Stimulated activated CD4-positive, alpha-beta T cell treated with anti-CD3 and anti-CD28 coated beads, TNF-alpha, amount 100 ng/mL, for 24 hours (primary cell): ENCODE measurements at places on chromosomes 4 and X.

DNA sequence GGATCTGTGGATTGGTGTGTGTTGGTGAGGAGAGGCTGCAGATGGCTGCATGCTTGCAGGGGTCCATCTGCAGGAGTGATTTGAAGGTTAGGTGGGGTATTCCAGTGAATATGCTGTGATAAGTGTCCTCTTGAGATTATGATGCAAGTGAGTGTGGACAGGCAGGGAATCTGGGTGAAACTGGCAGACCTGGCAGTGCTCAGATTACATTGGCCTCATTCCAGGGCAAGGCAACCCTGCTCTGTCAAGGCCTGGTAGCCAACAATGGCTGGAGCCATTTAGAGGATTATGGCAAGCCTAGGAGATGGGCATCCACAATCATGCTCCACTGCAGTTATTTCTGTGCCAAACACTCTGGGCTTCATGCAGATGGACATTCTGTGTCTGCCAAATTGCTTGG is 113.9 kb downstream of the RTL3 start:
- no peak for DNase-seq

DNA sequence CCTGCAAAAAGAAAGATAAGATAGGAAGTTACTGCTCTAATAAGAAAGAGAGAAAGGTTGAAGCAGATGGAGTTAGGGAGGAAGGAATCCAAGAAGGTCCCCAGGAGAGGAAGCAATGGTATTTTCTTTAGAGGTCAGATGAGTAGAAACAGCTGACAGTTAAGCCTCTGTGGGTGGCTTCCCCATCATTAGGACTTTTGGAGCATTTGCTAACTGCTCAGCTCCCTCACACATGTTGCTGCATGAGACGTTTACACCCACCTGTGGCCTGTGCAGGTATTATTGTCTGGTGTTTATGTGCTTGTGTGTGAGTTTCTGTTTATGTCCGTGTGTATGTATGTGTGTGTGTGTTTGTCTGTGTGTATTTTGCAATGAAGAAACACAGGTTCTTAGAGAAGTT is 346.8 kb downstream of the RAB28 start:
- no peak for DNase-seq

- DNase-seq: no peak
Measured at GRCh38 chr4:24209906-24210305, 320.1 kb upstream of the PPARGC1A start.

DNA sequence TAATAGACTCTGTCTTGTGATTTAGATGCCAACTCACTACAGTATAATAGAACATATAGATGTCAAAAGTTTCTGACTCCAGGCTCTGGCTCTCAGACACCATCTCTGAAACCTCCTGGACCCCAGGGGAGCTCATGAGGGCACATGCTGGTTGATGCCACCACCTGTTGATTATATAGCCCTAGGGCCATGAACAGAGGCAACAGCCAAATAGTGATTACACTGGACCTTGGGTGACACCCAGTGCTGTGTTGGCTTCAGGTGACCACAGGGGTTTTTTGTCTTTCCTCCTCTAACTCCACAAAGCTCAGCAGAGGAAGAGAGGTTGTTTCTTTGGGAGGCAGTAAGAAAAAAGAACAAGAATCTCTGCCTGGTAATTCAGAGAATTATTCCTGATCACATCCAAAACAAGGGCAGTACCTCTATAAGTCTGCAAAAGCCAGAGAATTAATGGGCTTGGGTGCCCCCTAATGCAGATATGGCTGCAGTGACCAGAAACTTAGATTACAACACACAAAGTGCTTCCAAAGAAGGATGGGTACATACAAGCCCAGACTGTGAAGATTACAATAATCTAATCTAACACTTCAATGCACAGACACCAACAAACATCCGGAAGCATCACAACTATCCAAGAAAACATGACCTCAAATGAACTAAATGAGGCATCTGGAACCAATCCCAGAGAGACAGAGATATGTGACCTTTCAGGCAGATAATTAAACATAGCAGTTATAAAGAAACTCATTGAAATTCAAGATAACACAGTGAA is 1920.6 kb downstream of the ARAP2 start:
- no peak for DNase-seq

- no peak for DNase-seq
Measured at GRCh38 chr4:20317424-20317985, 65.8 kb downstream of the SLIT2 start.

DNA sequence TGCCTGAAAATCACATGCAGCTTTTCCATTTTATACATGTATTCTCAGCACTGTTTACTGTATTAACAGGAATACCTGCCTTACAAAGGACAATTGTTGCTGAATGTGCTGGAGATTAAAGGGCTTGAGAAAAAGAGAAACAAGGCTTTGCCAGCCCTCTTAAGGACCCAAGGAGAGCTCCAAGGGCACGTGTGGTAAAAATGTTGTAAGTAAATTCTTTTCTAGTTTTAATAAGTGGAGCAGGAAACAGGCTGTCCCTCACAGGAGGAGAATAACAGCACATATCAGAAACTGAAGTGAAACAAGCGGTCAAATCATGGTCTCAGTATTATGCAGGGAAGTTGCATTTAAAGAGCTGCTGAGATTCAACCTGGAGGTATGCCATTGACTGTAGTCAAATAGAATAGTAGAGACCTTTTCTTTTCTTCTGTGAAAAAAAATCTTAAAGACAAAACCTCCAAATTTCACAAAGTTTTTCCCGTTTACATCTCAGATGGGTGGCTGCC is 18.5 kb downstream of the IGFBP7 start:
- DNase-seq: no peak

GRCh38 chr4:88814043-88814617 is 116.5 kb upstream of the NAP1L5 start:
- no peak for DNase-seq

DNA sequence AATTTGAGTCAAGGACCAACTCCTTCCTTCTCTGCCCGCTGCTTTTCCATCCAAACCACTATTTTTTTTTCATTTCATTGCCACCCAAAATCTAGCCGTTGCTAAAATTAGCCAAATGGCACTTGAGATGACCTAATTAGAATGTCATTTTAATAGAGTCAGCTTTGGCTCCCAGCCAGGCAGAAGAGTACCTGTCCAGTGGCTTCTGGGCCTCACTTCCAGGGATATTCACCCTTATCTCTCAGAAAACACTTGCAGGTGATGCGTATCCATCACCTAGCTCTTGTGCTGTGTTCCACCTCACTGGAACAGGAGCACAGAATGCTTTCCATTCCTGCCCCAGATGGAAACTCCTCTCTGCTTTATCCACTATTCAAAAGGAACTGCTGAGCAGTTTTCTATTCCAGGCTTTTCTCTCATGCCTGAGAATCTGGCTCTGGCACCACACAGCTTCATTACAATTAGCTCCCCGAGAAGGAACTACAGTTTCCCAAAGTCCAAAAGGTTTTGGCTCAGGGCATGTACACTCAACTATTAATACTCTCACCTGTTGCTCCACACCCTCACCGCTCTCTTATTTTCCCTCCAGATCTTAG is 18.5 kb downstream of the MAGEA9B start:
- no peak for DNase-seq

DNA sequence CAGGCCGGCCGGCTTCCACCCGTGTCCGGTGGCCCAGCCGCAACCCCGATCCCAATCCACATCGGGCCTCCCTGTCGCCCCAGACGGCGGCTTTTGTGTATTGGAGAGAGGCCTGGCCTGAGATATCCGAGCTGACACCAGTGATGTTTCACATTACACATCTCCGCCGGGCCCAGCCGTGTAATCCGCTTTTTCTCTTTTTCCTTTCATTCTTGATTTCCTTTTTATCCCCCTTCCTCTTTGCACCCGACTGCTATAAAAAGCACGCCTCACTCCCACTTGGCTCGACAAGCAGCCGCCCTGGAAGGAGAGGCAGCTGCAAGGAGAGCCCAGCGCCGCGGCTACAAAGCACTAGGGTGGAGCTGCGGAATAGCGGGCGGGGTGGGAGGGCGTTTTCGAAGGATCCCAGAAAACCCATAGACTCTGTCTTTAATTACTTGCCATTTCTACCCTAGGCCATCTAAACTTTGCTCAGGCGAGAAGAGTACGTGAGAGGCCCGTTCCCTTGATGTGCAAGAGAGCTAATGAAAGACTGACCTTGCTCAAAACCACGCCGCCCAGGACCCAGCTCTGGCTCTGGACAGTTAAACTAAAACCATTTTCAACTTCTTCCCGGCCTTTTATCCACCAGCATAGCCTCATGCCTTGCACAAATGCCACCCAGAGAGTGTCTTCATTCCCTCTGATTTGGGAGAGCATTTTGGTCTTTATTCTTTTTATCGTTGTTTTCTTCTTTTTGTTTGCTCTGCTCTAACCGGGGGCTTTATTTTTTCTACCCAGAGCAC is 3.2 kb downstream of the PITX2 start:
- no peak for DNase-seq

- DNase-seq: no peak
Measured at GRCh38 chr4:16676230-16676770, 222.1 kb downstream of the LDB2 start.

DNA sequence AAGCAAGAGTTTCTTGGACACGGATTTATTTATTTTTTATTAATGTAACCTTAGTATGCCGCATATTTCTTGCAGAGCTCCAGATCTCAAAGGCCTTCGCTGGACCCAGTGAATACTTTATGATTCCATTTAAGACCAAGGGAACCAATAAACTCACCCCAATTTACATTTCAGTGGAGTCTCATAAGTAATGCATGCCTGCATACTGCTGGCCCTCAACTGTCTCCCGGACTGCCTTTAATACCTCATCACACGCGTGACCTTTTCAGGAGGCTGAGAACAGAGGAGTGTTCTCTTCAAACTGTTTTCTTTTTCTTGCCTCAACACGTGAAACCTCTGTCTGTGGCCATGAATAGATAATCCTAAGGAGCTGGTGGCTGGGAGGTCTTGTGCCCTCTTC is 240.9 kb downstream of the STIM2 start:
- DNase-seq: no peak
